ENCODE measurements at places on chromosomes 3 and 15.
A peak's percentile ranks its signal among the peaks of the same experiment; 100 is the strongest.

DNA sequence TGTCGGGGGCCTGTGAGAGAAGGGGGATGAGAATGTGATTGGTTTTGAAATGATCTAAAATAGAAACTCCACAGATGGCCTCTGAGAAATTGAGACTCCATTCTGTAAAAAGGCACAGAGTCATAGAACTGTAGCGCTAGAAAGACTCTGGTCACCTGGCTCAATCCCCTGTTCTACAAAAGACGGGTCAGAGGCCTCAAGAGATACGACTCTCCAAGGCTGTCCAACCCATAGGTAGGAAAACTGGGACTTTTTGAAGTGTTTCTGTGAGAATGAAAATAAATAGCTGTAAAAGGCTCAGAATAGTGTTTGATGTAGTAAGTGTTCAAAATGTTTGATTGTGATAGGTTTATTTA lies 11.7 kb upstream of the TMC3 start:
- DNase-seq: no peak

DNA sequence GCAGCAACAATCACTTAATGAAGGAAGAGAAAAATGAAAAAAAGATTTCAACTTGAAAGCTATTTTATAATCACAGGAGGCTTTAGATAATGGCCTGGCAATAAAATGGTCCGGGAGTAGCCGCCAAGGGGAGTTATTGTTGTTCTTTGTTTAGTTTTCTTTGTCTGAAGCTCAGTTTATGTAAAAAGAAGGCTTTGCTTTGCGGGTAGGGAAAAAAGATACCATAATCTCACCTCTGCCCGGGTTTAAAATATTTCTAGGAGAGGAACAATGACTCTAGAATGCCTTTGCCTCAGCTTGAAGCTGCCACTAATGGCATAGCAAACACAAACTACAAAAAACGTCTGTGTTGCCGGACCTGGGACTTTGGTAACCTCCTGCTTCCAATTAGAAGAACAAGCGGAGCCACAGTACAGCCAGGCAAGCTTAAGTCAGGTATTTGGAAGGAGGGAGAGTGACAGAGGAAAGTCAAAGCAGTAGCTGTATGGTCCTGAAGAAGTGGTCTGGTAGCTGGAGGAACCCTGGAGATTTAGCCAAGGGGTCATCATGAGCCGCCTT lies 764.5 kb downstream of the TUSC7 start:
- no peak for DNase-seq

GRCh38 chr3:185699927-185700326 lies 113.8 kb downstream of the SENP2 start:
- no peak for DNase-seq

DNA sequence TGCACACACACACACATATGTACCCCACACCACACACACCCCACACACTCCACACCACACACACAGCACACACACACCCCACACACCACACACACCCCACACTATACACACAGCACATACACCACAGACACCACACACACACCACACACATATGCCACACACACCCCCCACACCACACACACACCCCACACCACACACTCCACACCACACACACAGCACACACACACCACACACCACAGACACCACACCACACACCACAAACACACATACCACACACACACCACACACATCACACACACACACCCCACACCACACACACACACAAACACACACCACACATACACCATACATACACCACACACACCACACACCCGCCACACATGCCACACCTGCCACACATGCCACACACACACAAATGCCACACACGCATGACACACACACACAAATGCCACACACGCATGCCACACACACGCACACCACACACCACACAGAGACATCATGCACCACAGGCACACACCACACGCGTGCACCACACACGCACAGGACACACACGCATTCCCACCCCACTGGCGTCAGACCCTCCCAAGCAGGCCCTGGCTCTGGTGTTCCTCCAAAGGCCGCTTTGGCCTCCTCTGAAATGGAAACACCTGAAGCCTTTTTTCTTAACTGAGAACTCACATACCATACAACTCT lies 15.7 kb downstream of the CHST13 start:
- no peak for DNase-seq

DNA sequence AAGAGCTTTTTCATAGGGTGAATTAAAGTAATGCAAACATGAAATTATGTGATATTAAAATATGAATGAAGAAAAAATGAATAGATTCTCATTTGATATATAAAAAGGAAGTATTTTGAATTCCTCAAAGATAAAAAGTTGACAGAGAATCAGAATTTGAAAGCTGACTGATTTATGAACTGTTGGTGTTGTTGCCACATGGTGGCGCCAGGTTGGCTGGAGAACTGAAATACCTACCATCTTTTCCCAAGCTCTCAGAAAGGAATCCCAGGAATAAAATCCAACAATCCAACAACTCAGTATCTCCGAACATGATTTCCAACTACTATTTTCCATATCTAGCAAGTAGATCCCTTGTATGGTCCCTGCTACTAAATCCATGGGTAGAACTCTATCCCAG lies 3.1 kb downstream of the MYRIP start:
- no peak for DNase-seq

DNA sequence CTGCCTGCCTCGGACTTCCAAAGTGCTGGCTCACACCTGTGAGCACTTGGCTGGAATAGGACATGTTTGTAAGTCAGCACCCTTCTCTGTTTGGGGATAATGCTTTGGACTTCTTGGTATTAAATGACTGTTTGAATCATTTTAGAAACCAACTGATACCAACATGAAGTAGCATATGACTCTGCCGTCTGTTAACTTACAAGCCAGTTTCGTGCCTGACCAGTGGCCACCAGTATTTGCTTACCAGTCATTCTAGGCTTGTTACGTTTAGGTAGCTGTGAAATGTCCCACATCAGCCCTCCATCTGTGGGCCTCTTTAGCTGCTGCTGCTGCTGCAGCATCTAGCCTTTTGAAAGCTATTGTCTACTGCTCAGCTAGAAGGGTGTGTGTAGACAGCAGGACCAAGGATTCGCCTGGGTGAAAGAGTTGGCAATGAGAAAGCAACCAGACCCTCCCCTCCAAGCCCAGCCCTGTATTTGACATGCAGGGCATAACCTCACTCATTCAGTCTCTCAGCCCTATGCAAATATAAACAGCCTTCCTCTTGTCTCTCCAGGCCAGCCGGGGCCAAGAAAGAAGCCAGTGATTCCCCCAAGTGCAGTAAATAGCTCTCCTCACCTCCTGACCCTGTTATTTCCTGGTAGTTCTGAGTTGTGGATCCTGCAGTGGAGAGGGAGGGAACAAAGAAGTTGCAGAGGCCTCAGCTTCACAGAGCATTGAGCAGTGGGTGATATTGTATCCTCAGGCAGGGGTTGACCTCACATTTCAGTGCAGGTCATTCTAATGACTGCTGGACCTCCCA lies 51.0 kb downstream of the NKIRAS1 start:
- no peak for DNase-seq

DNA sequence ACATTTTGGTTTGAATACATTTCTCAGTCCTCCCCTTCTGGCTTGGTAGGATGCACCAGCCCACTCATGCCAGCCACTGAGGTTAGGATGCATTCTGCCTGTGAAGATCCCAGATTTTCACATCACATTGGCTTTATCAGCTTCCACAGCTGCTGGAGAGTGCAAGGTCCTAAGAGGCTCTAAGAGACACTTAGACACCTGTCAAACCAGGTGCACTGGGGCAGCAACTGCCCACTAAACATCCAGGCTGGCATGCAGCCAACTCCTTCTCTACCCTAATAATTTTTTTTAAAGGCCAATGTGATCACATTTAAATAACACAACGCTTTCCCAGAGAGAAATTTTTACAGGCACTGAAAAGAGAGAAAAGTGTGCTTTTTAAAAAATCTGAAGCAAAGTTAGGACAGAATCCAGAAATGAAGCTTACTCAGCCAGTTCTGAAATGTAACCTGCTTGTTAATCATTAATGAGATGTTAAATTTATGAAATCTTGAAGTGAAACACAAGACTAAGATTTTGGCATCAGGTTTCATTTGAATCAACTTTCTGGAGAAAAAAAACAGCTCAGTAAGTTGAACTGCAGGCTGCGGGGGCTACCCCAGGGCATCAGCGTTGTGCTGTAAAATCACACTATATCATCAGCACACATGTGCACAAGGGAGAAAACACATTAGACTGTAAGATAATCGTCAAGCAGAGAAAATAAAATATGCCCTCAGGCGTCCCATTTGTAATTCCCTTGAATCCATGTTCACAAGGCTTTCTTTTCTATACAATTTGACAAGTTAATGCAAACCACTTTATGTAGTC lies 312.9 kb downstream of the ZBBX start:
- DNase-seq: no peak

- DNase-seq: no peak
Measured at GRCh38 chr3:25576146-25576545, 88.6 kb downstream of the TOP2B start.

GRCh38 chr3:142272200-142272891 lies 47.0 kb upstream of the GK5 start:
- no peak for DNase-seq

GRCh38 chr3:13580256-13581023 lies 31.5 kb downstream of the FBLN2 start:
- DNase-seq: peak; percentile 45

DNA sequence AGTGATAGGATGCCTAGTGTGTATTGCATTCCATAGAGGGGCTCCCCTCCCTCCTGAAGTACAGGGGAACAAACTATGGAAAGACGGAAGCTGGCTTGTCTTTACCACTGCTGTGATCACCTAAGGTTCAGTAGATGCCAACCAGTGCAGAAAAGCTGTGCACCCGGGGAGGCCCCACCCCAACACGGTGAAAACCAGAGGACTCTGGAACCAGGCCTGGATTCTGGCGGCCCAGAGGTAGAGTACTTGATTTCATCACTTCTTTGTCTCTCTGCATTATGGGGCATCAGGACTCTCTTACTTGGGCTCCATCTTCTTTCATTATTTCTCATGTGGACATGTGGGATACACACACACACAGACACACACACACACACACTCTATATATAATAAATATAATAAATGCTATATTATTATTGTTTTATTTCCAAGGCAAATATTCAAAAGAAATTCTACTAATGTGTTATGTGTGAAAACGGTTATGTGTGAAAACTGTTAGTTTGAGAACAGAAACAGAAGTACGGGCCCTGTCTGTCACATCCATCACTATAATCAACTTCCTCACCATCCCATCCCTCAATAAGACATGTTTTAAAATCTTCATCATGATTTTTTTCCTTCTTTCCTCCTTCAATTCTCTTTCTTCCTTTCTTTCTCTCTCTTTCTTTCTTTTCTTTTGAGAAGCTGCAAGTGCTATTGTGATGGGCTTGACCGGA lies 152.4 kb upstream of the CMC1 start:
- DNase-seq: no peak

GRCh38 chr15:74632601-74633000 lies 17.0 kb downstream of the CLK3 start:
- no peak for DNase-seq

- DNase-seq: no peak
Measured at GRCh38 chr15:50229336-50229735, 36.2 kb downstream of the HDC start.

GRCh38 chr15:70586241-70586640 lies 177.1 kb downstream of the UACA start:
- DNase-seq: no peak

DNA sequence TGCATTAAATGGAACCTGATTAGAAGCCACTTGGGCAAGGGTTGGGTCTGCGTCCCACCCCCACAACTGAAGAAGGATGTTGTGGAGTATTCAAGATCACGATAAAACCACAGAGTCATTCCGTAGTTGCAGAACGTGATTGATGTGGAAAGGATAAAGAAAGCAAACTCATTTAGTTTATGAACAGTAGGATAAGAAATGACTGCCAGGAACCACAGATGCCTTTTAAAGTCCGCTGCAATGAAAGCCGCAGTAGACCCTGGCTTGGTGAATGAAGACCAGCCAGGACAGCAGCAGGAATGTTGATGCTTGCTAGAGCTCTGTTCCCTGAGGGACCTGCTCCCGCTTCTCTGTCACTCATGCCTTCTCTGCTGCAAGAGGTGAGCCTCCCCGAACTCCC lies 111.5 kb downstream of the GABRG3 start:
- no peak for DNase-seq

DNA sequence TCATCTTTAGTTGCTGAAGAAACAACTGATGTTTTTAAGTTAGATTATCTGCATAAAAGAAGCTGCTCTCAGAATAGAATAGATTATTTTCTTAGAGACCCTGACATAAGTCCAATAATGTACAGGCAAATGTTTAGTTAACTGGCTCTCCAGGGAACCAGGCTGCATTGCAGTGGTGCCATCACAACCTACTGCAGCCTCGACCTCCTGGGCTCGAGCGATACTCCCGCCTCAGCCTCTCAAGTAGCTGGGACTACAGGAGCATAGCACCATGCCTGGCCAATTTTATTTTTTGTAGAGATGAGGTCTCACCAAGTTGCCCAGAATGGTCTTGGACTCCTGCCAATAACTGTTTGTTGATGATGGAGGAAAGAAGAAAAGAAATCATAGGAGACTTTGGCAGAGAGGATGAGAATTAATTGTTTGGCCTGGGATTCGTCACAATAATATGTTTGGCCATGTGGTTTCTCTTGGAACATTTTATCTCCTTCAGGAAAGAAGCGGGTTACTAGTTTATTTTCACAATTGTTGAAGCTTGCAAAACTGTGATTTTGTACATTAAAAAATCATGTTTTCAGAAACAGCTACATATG lies 429.2 kb downstream of the CADM2 start:
- no peak for DNase-seq

Data from tibial artery (tissue), 4 donors.